ENCODE measurements at places on chromosomes 7 and 10.

- DNase-seq = no peak
These were observed 86.3 kb upstream of the VIPR2 start for GRCh38 chr7:159231017-159231416.

DNA sequence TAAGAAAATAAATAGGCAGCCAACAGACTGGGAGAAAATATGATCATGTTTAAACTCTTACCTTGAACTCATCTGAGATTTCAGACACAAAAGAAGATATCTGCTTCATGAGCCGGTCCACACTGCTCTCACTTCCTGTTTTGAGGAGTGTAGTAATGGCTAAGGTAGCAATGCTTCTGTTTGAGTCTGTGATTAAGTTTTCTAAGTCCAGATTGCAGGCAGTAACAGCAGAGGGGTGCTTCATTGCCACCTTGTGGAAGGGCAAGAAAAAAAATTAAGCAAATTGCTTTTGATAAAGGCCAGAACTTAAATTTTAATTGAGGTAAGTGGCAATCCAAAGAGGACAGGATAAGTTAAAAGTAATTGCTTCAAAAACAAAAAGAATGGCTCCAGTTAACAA is 69.1 kb downstream of the MEST start:
- DNase-seq = peak; percentile 59

- DNase-seq = peak; percentile 29
These were observed 120.2 kb upstream of the TMEM229A start for GRCh38 chr7:124152859-124153692.

- DNase-seq = no peak
These were observed 82.6 kb downstream of the AMPH start for GRCh38 chr7:38548605-38549004.

DNA sequence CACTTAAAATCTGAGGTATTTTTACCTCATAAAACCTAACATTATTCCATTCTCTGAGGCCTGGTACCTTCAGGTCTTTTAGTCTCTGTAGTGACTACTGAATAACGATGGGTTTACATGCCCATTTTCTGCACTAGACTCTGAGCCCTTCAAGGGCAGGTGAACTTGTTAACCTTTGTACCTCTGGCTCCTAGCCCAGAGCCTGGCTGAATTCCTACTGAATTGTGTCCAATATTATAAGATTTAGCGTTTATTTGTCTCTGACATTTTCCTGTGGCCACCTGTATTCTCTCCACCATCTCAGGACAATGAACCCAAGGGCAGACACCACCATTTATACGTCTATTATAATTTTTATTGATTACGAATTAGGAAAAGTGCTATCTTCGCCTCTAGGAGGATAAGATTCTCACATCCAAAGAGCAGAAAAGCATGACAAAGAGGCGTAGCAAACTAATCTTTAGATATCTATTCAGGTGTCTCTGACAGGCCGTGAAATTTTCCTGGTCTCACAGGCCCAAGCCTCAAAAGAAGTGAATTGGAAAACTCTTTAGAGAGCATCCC is 27.9 kb upstream of the HNRNPH3 start:
- no peak for DNase-seq
